Activated T-cell treated with anti-CD3 and anti-CD28 coated beads for 4 hours (primary cell): ENCODE measurements at places on chromosomes 2 and 18.

- no peak for DNase-seq
Measured at GRCh38 chr2:30180226-30180625, 33.4 kb downstream of the YPEL5 start.

GRCh38 chr18:23291456-23292205, 156.3 kb downstream of the CABLES1 start:
- no peak for DNase-seq

GRCh38 chr2:40666398-40666797, 214.5 kb upstream of the SLC8A1 start:
- no peak for DNase-seq

DNA sequence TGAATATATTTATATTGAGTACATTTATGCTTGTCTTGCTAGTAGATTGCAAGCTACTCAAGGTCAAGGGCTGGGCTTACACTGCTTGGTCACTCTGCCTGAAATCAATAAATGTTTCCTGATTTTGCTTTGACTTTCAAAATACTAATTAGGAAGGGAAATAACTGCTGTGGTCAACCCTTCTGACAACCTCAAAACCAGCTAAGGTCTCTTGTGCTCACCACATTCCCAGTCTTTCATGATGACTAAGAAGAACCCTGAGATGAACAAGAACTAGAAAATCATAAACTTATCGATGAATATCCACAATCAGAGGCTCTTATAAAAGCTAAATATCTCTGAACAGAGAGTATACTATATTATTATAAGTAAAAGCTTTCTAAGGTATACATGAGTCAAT, 33.3 kb downstream of the ABCB11 start:
- no peak for DNase-seq

- DNase-seq: no peak
Measured at GRCh38 chr2:134272806-134273205, 18.9 kb downstream of the MGAT5 start.

GRCh38 chr2:32652555-32653209, 24.8 kb downstream of the TTC27 start:
- no peak for DNase-seq

DNA sequence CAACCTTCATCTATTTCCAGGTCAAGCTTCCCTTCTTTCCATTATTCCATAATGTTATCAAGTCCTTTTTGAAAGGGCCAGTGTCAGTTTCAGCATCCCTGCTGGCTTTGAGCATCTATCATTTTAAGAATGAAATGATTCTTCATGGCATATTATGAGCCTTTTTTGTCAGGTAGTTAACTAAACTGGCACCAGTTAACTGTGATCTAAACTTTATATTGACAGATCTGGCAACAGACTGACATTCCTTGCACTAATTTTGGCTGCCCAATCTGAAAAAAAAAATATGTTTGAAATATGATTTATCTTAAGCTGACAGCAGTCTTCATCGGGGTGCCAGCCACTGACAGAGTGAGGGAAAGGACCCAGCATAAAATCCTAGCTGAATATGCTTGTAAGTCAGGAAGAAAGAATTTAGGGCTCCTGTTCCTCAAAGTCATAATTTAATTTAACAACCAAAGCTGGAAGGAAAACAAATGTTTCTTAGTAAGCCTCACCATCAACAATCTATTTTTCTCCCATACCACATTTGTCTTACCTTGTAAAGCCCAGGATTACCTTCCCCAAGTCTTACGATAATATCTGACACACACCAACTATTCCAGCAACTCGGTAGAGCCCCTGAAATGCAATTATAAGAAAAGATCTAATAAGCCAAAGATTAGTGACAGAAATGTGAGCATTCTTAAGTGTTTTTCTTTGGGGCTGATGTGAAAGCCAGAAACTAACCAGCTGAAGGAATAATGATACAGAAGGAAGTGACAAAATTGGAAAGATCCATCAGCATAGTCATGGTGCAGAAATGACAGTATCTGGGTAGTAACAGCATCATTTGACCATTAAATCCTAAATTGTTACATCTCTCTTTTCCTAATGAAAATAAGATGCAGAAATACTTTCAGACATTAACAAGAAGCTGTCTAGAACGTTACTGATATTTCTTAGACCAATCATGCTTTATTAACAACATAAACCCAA, 228.1 kb downstream of the RBM43 start:
- no peak for DNase-seq

DNA sequence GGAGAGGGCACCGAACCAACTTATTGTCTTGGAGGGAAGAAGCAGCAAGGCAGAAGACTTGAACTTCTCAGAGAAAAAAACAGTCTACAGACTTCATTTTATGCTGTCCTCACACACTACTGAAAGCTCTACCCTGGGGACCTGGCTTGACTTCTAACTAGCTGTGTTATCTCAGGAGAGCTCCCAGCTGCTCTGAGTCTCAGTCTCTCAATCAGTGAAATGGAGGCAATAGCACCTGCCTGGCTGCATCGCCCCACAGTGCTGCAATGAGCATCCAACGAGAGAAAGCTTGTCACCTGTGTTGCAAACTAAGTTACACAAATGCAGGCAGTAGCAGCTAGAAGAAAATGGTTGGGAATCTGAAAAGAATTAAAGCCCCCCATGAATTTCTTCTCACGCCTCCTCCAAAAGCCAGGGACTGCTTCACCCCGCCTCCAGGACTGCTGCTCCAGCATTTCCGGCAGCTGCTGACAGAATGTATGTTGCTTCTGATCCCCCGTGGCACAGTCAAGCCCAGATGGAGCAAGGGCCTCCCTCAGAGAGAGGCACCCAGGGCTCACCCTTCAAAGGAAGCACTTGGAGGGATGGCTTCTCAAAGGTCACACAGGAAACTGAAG, 116.3 kb downstream of the BCL11A start:
- DNase-seq: no peak

DNA sequence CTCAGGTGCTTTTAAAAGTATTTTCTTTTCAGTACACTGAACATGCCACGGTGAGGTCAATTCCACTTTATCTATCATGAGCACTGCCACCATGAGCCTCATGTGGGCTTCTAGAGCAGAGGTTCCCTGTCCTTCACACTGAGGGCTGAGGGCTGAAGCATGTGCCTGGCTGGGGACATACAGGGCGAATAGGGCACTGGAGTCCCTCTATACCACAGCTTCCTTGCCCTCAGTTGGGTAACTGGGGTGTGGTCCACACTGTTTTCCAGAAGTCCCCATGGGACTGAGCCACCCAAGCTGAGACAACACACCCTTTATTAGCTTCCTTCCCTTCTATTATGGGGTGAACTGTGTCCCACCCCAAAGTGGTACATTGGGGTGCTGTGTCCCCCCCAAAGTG, 172.2 kb upstream of the ID2 start:
- DNase-seq: no peak

- no peak for DNase-seq
Measured at GRCh38 chr2:37916512-37917082, 8.5 kb upstream of the RMDN2 start.

DNA sequence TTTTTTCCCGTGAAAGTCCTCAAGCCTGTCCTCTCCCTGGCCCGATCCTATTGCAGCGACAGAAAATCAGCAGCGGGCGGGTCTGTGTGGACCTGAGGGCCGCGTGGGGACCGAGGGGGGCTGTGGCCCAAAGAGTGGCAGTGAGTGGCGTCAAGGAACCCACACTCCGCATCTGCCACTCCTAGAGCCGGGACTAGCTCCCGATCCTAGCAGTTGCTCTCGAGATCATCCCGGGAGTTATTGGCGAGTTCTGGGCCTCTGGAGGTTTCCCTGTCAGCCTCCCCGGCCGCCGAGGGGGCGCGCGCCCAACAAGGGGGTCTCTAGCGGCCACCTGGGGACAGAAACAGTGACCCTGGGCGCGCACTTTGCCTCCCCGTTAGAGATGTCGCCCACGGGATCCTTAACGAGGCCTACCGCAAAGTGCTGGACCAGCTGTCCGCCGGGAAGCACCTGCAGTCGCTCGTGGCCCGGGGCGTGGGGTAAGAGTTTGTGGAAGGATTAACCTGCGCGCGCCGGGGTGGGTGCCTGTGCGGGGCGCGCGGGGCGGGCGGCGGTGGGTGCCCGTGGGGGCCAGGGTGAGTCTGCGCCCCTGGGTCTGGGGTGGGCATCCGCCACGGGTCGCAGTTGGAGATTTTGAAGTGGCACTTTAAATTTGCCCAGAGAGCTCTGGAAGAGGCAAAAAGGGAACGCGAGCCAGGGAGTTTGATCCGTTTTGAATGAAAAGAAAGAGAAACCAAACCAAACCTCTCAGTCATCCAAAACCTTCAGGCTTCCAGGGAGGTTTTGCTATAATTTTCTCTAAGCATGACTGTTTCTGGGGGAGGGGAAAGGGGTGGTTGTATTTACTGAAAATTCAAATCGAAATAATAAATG, 3.5 kb downstream of the ADCYAP1 start:
- DNase-seq: no peak

DNA sequence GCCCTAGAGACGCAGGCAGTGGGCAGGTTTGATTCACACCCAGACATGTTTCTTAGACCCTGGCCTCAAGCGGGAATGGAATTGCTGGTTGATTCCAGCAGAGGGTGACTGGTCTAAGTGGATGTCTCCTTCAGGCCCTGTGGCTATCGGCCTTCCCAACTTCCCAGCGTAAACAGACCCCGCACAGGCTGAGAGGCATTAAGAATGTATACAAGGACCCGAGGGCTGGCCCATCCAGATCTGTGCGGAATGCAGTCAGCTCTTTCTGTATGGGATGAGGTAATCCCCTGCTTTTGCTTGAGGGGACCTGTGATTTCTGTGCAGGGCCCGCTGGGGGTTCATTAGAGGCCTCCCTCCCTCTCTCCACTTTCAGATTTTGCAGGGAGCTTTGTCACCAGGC, 6.5 kb downstream of the ACKR3 start:
- no peak for DNase-seq

DNA sequence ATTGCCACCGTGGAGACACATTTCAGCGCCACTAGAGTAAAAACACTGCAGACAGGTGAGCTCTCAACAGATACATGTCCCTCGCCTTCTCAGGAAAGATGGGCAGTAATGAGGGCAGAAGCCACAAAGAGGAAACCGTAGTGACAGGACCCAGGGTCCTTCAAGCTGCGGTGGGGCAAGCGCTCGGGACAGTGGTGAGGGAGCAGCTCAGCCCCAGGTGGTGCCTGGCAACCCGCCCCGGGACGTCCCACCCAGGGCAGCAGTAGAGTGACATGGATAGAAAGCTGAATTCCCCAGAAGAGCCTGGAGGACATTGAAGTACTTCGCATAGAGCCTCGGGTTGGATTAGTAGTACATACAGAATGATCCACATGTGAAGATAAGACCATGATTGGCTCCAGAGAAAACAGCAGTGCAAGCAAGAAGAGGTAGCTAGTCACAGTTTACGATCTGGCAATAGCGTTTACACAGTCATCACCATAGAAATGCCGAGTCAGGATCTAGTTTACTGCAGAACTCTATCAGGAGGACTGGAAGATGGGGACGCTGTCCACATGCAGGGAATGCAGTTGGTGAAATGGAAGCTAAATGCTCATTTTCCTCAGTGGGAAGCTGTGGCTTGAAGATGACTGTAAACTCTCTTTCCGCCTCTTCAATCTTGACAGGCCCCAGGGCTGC, 37.4 kb upstream of the ALPP start:
- no peak for DNase-seq

DNA sequence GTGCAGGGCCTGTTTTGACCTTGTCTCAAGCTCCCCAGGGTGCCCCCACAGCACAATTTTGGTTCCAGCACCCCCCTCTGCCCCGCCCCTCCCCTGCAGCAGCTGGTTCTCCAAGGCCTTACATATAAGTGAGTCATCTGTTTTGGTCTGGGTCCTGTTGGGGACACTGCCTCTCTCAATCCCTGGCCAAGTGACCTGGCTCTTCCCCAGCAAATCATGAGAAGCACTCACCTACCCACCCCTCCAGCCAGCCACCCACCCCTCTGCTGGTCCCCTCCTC, 90.5 kb downstream of the INHBB start:
- DNase-seq: no peak

GRCh38 chr2:168445960-168446359, 10.1 kb upstream of the CERS6 start:
- DNase-seq: no peak

DNA sequence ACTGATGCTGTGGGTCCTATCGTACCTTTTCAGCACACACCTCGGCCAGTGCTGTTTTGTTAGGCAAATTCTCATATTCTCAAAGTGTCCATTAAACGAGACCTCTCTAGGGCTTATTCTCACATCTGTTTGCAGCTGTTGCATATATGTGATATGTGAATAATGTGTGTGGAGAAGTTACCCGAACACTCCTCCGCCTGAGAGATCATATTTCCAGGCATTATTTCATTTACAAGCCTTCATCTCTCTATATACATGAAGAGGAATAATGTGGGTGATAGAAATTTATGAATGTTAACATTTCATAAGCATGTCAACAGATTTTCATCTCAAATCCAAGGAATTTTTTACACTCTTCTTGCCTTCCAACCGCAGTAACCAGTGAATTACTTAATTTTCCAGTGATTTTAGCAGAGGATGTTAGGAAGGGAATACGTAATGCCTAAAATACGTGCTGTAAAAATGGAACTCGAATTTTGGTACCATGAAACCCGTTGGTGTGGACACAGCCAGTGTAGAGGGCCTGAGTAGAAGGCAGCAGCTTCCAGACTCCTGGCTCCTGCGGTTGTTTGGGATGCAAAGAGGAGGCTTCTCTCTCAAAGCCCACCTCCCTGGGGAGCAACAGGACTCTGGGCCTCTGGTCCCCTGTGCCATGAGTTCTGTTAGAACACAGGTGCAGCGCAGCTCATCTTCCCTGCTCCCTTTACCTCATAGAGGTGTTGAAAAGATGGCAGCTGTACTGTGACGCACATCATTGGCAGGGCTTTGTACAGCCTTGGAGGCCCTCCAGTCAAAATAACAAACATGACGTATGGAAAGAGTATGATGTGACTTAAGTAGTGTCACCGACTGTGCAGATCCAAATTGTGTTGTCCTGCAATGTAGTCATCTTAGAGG, 280.1 kb downstream of the NEDD4L start:
- no peak for DNase-seq

DNA sequence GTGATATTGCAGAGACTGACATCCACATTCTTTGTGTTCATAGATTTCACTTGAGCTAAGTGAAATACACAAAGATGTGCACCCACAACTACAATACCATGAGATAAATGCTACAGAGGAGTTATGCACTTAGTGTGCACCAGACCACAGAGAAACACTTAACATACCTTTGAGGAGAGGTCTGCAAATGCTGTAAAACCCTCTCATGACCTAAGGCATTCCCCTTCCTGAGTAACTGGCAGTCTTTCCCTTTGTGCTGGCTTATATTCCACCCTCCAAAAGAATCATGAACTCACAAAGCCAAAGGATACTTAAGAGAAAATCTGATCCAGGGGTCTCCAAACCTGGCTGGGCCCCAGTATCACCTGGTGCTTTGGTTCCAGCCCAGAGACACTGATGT, 16.2 kb downstream of the NXPH2 start:
- no peak for DNase-seq

DNA sequence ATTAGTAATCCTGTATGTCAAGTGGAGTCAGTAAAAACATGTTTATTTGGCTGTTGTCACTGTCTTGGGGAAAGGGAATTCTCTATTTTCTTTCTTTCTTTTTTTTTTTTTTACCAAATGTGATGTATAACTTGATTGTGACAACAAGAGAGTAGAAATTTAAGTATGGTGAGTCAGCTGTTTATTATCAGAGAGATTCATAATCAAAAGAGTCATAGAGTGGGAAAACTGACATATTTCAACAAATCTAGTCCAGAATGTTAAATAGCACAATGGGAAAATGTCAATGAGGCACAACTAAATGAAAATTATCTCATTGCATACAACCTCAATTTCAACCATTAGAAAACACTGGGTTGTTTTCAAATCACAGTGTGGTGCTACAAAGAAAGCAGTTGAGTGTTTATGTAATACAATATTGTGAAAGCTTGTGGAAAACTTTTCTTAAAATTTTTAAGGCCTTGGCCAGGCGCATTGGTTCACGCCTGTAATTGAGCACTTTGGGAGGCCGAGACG, 111.9 kb upstream of the DTNA start:
- DNase-seq: no peak

- no peak for DNase-seq
Measured at GRCh38 chr2:20560891-20561636, 89.8 kb downstream of the HS1BP3 start.
